Stimulated activated CD4-positive, alpha-beta T cell treated with anti-CD3 and anti-CD28 coated beads, TNF-alpha, amount 100 ng/mL, for 24 hours (primary cell): ENCODE measurements at places on chromosomes 1 and 21.

GRCh38 chr1:204744107-204744779 is 58.7 kb upstream of the LRRN2 start:
- DNase-seq: no peak

DNA sequence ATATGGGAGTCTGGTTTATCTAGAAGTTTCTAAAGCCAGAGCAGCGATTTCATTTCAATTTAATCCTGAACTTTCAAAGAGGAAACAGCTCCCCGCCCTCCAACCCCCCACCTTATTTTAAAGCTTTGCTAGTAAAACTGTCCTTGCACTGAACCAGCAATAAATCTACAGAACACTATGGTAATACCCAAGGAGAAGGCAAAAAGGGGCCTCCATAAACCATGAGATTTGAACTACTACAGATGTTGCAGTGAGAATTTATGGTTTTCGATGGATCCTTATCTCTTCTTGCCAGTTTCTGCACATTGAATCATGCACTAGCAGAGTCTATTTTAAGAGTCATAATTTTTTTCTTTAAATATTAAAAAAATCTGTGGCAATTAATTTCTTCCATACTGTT is 64.8 kb upstream of the BEND5 start:
- DNase-seq: no peak

DNA sequence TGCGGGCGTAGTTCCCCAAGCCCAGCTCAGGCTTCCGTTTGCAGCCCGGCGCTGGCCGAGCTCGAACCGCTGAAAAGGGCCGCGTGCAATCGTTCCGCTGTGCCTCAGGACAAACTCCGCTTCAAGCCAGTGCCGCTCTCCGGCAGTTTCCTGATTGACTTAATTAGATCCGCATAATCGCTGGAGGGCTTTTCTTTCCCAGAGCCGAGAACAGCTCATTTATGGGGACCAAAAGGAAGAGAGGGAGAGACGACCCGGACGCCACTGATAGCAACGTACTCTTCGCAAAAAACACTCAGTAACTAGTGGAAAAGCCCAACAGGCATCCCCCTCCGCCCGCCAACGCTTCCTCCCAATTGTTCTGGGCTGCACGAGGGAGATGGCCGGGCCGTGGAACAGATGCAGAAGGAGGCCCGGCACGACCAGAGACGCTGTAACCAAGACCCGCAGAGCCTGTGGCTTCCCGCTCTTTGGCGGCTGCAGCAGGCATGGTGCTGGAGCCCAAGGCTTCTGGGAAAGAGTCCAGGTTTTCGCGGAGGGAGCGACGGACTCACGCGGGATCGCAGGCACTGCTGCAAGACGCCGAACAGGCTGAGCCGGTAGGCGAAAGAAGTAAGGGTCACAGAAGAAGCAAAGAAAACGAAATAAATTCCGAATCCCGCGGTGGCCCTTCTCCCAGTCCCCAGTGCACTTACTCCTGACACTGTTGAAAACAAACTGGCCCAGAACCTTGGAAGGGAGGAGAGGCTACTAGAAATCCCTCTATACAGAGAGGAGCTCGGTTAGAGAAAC is 3.6 kb upstream of the FOXD2 start:
- DNase-seq: no peak

- no peak for DNase-seq
These were observed 11.6 kb downstream of the SLC6A17 start for GRCh38 chr1:110161849-110162248.

- DNase-seq: no peak
These were observed 973 bp downstream of the SDF4 start for GRCh38 chr1:1230656-1231399.

DNA sequence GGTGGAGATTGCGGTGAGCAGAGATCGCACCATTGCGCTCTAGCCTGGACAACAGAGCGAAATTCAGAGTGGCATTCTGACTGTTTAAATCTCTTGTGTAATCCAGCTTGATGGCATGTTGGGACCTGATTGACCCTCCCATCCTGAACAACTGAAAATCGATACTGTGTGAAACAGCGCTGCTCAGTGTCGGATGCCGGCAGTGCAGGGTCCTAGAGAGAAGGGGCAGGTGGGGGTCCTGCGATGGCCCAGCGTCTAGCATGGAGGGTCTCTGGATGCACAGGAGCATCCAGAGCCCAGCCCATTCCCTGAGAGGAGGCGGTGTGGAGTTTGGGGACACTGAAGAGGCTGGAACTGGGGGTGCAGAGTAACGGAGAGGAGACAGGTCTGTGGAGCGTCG is 15.8 kb downstream of the AGT start:
- no peak for DNase-seq

- no peak for DNase-seq
These were observed 746.5 kb upstream of the CHRM3 start for GRCh38 chr1:238639861-238640260.

GRCh38 chr1:212133319-212133718 is 97.8 kb downstream of the DTL start:
- DNase-seq: no peak

DNA sequence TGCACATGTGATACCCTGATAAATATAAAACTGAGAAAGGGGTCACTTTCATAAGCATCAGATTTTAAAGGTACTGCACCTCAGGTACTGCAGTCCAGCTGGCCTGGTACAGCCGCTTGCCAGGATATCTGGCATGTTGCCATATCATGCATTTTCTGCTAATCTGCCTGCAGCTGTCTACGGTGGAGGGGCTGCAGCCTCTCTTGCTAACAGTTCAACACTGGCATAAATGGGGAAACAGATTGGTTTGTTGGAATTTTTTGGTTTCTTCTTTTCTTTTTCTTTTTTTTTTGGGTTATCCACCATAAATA is 71.5 kb downstream of the MIS18A start:
- no peak for DNase-seq

DNA sequence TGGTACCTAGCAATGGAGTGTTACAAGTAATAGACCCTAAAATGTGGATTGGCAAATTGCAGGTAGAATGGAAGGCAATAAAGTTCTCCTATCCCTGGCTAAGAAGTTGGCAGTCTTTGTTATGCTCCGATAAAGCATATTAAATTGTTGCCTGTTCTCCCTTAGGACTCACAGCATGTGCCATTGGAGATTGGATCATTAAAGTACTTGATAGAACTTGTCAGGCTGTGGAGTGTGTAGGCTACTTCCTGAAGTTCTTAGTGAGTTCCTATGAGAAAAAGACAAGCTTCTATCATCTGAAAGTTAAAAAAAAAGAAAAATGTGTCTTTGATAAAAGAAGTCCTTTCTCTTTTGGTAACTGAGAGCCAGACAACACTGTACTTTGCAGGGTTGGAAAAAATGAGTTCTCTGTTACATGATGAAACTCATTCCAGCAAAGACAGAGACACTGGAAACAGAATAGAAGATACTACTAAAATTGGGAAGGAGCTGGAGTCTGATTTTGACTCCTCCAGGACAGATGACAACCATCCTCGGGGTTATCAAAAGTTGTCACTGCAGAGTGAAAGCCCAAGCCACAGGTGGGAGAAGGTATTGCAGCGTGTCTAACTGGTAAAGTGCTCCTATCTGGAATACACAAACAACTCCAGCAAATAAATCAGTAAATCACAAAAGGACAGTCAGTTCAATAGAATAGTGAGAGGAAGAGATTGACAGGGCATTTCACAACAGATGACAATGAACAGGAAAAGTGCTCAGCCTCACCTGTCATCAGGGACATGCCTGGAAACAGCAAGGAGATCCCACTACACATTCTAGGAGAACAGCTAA is 87.5 kb upstream of the WDR26 start:
- no peak for DNase-seq

GRCh38 chr1:209774592-209774991 is 9.8 kb downstream of the C1orf74 start:
- DNase-seq: no peak

DNA sequence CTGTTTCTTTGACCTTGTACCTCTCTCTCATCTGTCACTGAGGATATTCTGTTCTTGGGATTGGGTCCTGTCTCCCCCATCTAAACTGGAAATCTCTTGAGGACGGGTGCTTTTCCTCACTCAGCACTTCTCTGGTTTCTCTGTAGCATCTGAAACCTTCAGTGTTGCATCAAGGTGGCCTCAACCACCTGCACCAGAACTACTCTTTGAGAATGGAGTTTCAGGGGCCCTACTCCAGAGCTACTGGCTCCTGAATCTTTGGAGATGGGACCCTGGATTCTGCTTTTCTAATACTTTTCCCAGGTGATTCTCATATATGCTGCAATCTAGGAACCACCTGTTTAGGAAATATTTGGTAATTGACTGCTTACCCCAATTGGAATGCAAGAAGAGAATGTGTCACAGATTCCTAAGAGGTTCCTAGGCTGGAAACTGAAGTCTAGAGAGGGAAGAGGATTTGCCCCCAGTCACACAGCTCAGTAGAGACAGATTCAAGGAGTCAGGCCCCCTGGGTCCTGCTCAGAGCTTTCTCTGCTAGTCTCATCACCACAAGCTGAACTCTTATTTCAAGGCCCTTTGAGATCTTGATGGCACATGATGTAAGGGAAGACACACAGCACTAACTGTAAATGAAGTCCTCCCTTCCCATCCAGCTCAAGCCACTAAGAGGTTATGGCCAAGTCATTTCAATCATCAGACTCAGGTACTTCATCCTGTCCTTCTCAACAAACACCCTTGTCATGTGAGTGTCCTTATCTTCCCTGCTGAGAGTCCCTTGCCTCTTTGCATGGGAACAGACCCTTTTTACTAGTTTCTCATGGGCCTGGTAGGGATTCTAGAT is 48.7 kb downstream of the EIF2D start:
- DNase-seq: no peak

- no peak for DNase-seq
These were observed 30.7 kb upstream of the SLC19A1 start for GRCh38 chr21:45572783-45573451.

DNA sequence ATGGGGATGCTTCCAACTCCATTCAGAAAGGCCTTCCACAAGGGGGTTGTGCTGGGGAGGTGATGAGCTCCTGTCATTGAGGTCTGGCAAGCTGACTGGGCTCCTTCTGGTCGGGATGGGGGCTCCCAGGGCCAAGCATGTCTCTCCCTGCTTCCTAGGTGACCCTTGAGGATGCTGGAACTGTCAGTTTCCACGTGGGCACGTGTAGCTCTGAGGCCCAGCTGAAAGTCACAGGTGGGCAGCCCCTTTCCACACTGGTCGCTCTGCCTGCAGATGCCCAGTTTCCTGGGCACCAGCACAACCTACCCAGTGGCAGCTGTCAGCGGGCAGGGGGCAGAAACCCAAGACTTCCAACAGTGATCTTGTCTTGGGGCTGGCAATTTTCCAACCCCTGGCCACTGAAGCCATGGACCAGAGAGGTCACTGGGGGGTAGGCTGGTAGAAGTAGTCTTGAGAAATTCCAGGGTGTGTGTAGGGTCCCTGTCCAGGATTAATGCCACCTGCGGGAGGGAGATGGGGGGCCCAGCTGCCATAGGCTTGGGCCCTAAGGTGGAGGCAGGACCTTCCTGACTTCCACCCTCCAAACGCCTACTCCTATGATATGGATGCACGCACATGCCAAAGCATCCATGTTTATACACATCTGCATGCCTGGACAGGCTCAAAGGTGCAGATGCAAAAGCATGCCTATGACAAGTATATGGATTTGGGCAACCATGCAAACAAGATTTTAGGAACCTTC is 97.1 kb downstream of the TRIM11 start:
- DNase-seq: no peak

- DNase-seq: no peak
These were observed 60.4 kb upstream of the TNFSF4 start for GRCh38 chr1:173267453-173267945.

DNA sequence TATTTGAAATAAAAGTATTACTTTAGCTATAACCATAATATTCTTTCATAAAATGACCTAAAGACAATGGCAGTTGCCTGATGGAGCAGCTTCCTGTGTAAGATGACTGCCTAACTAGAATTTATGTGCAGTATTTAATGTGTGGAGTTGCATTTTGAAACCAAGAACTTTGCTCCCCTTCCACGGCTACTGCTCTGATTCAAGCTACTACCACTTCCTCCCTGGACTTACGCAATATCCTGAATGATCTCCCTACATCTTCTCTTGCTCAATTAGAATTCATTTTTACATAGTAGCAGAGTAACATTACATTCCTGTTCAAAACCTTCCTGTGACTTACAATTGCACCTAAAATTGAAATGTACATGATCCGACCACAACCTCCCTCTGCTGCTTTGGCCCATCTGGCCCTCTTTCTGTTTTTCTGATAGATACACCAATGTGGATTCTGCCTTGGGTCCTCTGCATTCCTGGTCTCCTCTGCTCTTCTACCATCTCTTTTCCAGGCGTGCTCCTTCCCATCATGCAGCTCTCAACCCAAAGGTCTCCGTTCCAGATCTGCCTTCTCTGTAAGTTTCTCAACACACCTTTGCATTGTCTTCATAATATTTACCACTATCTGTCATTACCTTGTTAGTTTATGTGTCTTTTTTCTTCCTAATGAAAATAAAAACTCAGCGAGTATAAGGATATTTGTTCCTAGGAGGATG is 47.4 kb upstream of the USP25 start:
- no peak for DNase-seq

DNA sequence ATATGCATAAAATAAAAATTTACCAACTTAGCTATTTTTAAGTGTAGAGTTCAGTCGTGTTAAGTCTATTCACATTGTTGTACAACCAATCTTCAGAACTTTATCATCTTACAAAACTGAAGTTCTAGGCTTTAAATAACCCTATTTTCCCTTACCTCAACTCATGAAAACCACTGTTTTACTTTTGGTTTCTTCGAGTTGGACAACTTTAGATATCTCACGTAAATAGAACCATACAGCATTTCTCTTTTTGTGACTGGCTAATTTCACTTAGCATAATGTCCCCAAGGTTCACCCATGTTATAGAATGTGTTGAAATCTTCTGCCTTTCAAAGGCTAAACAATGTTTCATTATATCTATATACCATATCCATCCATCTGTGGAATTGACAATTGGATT is 819.0 kb upstream of the ADGRL4 start:
- no peak for DNase-seq

- no peak for DNase-seq
These were observed 16.7 kb downstream of the CAMTA1 start for GRCh38 chr1:6801966-6802365.

DNA sequence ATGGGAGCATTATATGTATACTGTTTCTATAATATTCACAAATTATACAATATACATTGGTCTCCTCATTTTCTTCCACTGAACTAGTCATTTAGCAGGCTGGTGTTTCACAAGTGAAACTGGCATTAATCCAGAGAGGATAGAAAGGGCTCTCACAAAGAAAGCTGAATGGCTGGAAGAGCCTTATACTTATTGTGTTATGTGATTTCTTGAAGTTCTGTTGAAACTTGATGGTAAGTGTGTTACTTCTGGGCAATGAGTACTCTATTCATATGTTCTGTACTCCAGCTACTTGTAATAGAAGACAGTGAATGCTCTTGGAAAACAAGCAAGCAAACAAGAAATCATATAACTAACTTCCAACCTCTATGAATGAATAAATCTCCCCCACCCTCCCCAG is 14.9 kb downstream of the STX12 start:
- no peak for DNase-seq

GRCh38 chr1:167465743-167466142 is 52.6 kb downstream of the CD247 start:
- no peak for DNase-seq

GRCh38 chr1:118335331-118335732 is 150.3 kb upstream of the SPAG17 start:
- DNase-seq: no peak
